Left ventricle myocardium superior (tissue), 1 donor: ENCODE measurements at places on chromosomes 5 and 9. TPM values are rescaled to one million over a fixed set of nuclear protein-coding genes. Genes with fewer than 3 reads are reported as not detected.
A peak's percentile ranks its signal among the peaks of the same experiment; 100 is the strongest.

DNA sequence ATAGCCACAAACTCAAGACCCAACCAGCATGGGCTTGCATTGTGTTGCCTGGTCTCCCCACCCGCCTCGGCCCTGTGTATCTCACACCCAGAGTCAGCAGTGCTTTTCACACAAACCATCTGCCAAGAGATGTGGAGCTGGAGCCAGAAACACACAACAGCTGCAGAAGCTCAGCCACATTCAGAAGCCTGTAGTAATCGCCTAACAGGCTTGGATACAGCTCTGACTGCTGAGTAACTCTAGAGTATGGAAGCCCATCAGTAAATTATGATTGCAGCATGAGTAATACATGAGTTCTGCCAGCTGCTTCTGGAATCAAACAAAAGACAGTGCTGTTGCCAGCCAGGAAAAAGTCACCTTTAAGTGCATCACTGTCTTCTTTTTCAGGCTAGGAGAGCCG lies 16.0 kb downstream of the TEK start:
- DNase-seq = peak; percentile 75

GRCh38 chr5:52922384-52922783 lies 66.8 kb upstream of the ITGA2 start:
- no peak for DNase-seq

- peak; percentile 25 for DNase-seq
These were observed 49.2 kb downstream of the OTULIN start for GRCh38 chr5:14713476-14714390.

DNA sequence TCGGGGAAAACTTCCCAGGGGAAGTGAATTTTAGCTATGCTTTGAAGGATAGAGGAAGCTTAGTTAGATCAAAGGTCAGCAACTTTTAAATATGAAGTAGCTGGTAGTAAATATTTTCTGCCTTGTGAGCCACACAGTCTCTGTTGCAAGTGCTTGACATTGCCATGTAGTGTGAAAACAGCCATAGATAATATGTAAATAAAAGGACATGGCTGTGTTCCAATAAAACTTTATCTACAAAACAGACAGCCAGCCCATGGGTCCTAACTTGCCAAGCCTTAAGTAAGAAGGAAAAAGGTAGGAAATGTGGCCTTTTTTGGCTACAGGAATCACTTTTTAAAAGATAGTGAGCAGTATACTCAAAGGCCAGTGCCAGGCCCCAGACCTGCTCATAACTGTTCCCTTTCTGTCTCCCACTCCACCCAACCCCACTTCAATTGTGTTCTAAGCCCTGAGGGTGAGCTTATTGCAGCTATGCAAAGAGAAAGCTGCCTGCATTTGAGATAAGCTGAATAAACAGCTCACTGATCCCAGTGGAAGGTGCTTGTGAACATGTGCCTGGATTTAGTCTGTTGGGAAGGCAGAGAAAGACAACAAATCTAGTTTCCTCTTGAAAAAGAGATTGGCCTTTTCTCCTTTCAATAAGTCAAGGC lies 113.0 kb upstream of the TRIM32 start:
- no peak for DNase-seq

- no peak for DNase-seq
These were observed 43.0 kb downstream of the CYFIP2 start for GRCh38 chr5:157308836-157309465.

- DNase-seq = no peak
These were observed 634.4 kb upstream of the WWC1 start for GRCh38 chr5:167657016-167657415.

DNA sequence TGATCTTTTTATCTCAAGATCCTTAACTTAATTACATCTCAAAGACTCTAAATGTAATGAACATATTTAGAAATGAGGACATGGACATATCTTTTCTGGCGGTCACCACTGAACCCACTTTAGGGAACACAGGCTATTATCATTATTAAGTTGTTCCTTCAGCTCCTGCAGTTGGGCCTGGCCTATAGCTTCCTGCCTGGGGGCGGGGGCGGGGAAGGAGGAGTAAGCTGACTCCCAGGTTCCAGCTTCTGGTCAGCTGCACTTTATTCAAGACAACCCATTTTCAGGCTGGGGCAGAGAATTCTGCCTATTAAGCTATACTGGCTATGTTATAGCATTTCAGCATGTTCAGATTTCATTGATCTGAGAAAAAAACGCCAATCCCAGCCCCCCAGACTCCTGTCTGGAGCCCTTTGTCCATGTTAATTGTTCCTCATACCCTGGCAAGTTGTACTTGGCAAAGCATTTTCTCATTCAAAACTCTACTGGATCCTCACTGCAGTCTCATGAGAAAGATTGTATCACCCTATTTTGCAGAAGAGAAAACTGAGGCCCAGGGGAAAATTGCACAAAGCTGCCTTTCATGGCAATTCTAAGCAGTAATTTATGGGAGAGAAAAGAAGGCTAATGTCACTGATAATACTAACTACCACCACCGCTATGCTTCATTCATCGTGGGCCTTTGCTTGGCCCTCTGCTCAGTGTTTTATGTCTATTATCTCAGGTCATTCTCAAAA lies 25.1 kb downstream of the COL15A1 start:
- DNase-seq = no peak

DNA sequence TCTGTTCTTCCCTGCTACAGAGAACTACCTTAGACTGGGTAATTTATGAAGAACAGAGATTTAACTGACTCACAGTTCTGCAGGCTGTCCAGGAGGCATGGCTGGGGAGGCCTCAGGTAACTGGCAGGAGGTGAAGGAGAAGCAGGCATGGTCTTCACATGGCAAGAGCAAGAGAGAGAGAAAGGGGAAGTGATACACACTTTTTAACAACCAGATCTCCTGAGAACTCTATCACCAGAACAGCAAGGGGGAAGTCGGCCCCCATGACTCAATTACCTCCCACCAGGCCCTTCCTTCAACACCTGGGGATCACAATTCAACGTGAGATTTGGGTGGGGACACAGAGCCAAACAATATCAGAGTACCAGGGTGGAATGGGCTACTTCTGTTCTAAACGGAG lies 766.8 kb downstream of the TLE1 start:
- DNase-seq = no peak

Gene ENTREP1
- total RNA-seq = 21.3 TPM

Gene CNTNAP3
- total RNA-seq = 5.7 TPM

Gene BASP1
- total RNA-seq = 2.0 TPM
